OCI-LY7 (cell line): ENCODE measurements at places on chromosomes 11 and 22.

- no peak for DNase-seq
Measured at GRCh38 chr11:116457336-116458007, 315.3 kb downstream of the BUD13 start.

- no peak for DNase-seq
Measured at GRCh38 chr22:33025675-33026074, 32.5 kb downstream of the SYN3 start.

DNA sequence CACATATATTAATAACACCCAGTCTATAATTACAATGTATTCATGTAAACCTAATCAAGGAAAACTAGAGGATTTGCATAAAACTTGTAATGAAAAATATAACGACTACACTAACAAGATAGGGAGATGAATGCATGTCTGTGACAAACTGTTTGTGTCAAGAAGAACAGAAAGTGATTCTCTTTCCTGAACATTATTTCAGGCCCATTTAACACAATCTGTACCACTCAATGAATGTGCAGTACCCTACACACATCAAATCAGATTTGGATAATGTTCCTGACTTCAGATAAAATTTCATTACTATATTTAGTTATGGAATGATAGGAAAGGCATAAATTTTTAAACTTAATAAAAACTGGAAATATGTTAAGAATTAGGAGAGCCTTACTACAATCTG lies 93.1 kb downstream of the CADM1 start:
- no peak for DNase-seq

DNA sequence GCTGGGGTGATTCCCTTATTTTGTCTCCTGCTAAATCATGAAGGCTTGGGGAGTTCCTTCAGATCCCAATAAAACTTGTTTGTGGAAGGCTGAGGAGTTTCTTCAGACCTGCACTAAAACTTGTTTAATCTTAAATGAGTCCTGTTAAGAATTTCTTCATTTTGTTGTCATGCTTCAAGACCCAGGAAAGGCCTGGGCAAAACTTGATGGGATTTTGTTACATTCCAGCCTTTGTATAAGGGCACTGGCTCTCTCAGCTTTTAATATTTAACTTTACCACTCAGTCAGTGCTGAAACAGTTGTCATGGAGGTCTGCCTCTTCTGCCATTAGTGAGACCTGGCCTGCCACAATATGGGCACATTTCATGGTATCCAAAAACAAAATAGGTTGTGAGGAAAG lies 699.0 kb downstream of the ETS1 start:
- no peak for DNase-seq

GRCh38 chr22:28249402-28249801 lies 330.3 kb upstream of the PITPNB start:
- DNase-seq, result no peak
